NCI-H187 (cell line): ENCODE measurements at places on chromosomes 2 and 18.

- DNase-seq: no peak
Observed at GRCh38 chr2:225236769-225237323, 162.7 kb upstream of the NYAP2 start.

DNA sequence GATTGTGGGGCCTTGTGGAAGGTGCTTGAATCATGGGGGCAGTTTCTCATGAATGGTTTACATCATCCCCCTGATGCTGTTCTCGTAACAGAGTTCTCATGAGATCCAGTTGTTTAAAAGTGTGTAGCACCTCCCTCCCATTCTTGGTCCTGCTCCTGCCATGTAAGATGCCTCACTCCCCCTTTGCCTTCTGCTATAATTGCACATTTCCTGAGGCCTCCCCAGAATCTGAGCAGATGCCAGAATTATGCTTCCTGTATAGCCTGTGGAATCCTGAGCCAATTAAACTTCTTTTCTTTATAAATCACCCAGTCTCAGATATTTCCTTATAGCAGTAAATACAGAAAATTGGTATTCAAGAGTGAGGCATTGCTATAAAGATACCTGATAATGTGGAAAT lies 15.6 kb upstream of the WDR75 start:
- no peak for DNase-seq

GRCh38 chr2:230669386-230669950 lies 43.2 kb upstream of the CAB39 start:
- no peak for DNase-seq

DNA sequence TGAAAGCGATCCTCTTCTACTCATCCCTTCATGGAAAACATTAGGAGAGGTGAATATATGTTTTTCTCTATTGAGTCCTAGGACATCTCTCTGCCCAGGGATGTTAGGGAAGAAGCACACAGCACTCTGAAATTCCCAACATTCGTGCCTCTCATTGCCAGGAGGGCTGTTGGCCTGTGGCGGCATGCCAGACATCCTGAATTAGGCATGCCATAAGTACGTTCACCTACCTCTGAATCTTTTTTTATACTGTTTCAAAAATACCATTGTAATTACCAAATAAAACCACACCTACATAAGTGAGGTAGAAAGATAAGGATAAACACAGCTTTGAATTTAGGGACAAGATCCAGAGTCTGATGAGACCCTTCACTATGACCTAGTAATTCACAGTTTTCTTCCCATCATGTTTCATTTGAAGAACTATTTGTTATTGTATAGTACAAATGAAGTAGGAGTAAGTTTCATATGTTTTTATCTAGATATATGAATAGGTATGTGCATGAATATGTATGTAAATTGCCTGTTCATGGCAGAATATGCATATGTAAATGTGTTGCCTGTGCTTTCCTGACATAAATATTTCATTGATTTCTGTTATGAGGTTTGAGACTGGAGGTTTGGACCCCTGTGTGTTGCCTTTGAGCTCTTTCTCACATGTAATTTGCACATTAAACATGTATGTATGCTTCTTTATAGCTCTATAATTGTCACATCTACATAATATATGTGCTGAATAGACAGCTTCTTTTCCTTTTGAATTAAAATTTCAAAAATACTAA lies 66.6 kb upstream of the STAM2 start:
- DNase-seq: no peak

DNA sequence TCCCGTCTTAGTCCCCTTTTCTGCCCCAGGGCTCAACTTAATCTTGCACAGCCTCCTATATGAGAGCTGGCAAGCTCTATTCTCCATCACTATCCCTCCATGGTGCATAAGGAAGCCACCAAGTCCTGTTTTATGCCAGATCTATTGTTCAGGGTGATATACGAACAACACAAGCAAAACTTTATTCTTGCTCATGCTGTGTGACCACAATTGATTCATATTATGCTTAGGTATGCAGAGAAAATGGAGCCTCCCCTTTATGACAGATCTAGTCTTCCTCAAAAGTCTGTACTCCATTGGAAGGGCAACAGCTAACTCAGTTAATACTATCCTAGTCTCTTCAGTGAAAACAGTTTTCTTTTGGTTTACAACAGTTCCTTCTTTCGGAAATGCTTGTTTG lies 94.0 kb upstream of the STON1 start:
- DNase-seq: no peak

GRCh38 chr2:15892151-15892880 lies 48.0 kb upstream of the MYCN start:
- no peak for DNase-seq

- DNase-seq: no peak
Observed at GRCh38 chr2:23411752-23412431, 26.9 kb downstream of the KLHL29 start.

- DNase-seq: no peak
Observed at GRCh38 chr2:31255911-31256571, 22.1 kb downstream of the EHD3 start.

- DNase-seq: no peak
Observed at GRCh38 chr2:63488118-63488713, 100.1 kb downstream of the WDPCP start.

GRCh38 chr2:46841621-46842020 lies 74.0 kb downstream of the MCFD2 start:
- no peak for DNase-seq

DNA sequence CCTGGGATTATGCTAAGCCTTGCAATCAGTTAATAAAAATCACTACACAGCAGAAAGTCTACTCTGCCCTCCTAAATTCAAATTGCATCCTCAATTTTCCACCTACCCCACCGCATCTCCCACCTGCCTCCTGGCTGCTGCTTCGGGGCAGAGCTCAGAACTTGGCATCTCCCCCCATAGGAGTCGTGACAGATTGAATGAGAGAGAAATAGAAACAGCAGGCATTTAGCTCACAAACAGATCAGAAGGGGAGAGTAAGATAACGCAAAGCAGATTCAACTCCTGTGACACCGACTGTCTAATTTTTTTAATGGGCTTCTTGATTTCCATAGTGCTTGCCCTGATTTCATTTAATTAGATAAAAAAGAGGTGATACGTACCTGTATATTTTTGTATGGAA lies 24.7 kb upstream of the LRRC30 start:
- no peak for DNase-seq

GRCh38 chr2:3780477-3781402 lies 77.4 kb downstream of the DCDC2C start:
- peak; percentile 42 for DNase-seq
